Suppressor macrophage treated with lipopolysaccharide for 4 hours (primary cell): ENCODE measurements at places on chromosomes 12 and 14.
A peak's percentile ranks its signal among the peaks of the same experiment; 100 is the strongest.

DNA sequence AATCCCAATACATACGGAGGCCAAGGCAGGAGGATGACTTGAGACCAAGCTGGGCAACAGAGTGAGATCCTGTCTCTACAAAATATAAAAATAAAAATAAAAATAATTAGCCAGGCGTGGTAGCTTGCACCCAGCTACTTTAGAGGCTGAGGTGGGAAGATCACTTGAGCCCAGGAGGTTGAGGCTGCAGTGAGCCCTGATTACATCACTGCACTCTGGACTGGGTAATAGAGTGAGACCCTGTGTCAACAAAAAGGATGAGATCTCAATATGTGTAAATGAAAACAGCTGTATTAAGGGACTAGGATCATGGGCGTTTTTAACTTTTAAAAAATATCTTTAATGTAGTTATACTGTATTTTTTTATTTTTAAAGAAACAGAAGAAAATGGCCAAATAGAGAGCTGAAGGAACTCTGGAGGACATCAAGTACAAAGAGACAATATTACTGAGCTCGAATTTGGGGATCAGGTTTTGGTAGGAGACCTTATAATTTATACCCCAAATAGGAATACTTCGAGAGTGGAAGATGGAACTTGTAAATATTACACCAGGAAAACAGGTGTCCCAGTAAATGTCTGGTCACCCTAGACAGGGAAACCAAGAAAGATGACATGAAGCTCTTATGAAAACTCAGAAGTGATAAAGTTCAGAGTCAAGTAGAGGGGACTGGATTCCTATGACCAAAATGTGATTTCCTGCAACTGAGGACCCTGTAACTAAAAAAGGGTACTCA, 13.1 kb downstream of the BATF start:
- DNase-seq, result no peak

GRCh38 chr14:23481362-23481970, 12.0 kb downstream of the NGDN start:
- DNase-seq, result no peak

- no peak for DNase-seq
Measured at GRCh38 chr14:68740788-68741476, 51.9 kb downstream of the ZFP36L1 start.

DNA sequence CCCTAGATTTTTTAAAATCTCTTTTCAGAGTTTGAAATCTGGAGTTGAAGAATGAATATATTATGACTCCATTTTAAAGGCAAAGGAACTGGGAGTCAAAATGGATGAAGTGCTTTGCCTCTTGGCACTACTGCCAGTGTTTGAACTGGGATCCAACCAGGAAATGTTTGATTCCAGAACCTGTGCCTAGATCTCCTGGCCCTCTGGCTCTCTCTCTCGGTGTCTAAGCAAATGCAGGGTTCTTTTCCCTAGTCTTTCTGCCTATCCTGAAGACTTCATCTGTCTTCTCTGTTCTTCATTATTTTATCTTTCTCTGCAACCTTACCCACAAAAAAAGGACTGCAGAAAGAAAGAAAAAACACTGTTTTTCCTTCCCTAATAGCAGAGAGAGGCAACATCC, 17.0 kb downstream of the BTG1 start:
- DNase-seq, result no peak

- DNase-seq, result no peak
Measured at GRCh38 chr14:25044106-25044698, 5.7 kb downstream of the STXBP6 start.

DNA sequence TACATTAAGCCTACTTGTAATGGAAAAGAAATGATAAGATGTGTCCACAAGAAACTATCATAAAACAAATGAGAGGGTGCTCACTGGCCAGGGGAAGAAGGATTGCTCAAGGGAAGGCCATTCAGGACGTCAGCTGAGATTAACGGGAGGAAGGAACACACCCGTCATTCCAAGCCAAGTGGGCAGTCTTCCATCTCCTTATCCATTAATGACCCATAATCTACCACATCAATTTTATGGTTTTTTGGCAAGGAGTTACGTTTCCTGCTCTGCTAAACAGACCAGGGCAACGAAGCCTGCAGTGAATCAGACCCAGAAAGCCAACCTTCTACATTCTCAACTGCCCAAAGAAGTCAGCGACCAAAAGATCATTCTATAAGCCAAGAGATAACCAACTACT, 25.1 kb downstream of the PRKAB1 start:
- no peak for DNase-seq

GRCh38 chr14:63421226-63421625, 102.5 kb upstream of the GPHB5 start:
- DNase-seq, result no peak

- DNase-seq, result no peak
Measured at GRCh38 chr12:62575036-62575435, 108.4 kb downstream of the MON2 start.

GRCh38 chr12:109597795-109598427, 24.3 kb downstream of the MVK start:
- DNase-seq, result peak; percentile 80

GRCh38 chr12:109588461-109589239, 15.1 kb downstream of the MVK start:
- no peak for DNase-seq

GRCh38 chr12:24153079-24153478, 203.6 kb upstream of the SOX5 start:
- no peak for DNase-seq

GRCh38 chr14:25607192-25607591, 557.2 kb upstream of the STXBP6 start:
- no peak for DNase-seq

DNA sequence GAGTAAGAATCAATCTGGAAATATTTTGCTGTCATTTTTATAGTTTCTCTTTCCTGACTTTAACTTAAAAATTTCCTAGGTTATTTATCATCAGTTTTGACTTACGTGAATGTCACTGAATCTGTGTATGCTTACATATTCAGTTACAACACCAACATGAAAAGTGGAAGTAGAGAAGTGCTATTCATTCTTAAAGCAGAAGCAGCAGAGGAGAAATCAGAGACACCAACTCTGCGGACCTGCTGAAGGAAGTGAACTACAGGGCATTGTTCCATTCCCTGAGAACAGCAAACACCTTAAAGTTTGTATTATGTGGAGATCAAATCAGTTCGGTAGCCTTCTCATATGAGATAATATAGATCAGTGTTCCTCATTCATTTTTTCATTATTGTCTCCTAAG, 34.1 kb downstream of the RAD51B start:
- peak; percentile 89 for DNase-seq

DNA sequence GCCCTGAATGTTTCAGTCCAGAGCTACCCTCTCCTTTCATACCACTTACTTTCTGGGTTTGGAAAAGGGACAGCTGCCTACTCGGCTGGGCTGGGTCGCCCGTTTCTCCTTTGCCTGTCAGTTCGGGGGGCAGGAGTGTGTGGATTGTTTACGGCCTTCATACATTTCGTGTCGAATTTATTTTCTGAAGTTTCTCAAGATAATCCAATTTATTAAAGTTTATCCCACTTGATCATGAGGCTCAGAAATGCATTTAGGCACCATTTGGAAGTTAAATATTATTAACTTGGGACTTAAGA, 608 bp downstream of the ZNF410 start:
- DNase-seq, result no peak

- no peak for DNase-seq
Measured at GRCh38 chr12:16325426-16325825, 22.0 kb upstream of the MGST1 start.

DNA sequence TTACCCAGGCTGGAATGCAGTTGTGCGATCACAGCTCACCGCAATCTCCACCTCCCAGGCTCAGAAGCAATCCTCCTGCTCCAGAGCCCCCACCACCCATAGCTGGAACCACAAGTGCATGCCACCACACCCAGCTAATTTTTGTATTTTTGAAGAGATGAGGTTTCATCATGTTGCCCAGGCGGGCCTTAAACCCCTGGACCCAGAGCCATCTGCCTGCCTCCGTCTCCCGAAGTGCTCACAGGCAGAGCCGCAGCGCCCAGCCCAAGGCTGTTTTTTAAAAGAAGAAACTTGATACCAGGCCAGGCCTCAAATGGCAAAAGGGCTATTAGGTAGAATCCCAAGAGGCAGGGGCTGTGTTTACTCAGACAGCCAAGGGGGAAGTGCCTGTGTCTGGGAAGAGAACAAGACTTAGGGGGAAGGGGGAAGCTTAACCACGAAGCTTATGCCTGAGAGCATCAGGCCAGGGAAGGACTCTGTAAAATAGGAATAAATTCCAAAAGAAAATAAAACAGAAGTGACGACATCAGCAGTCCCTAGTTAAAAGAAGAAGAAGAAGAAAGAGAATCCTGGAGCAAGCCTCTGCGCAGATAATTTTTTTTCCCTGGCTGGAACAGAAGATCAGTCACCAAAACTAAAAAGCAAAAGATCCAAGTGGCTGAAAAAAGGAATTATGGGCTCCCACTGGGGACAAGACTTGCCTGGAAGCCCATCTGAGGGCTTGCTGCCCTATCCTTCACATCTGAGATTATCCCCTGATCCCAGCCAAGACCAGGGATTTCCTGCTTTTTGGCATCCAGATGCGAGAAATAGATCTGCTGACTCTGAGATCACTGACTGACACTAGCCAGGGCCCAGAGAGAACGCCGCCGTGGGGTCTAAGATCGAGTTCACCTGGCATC, 170.5 kb downstream of the NDUFA12 start:
- peak; percentile 78 for DNase-seq

- peak; percentile 41 for DNase-seq
Measured at GRCh38 chr12:109946505-109946904, 46.4 kb downstream of the TCHP start.

DNA sequence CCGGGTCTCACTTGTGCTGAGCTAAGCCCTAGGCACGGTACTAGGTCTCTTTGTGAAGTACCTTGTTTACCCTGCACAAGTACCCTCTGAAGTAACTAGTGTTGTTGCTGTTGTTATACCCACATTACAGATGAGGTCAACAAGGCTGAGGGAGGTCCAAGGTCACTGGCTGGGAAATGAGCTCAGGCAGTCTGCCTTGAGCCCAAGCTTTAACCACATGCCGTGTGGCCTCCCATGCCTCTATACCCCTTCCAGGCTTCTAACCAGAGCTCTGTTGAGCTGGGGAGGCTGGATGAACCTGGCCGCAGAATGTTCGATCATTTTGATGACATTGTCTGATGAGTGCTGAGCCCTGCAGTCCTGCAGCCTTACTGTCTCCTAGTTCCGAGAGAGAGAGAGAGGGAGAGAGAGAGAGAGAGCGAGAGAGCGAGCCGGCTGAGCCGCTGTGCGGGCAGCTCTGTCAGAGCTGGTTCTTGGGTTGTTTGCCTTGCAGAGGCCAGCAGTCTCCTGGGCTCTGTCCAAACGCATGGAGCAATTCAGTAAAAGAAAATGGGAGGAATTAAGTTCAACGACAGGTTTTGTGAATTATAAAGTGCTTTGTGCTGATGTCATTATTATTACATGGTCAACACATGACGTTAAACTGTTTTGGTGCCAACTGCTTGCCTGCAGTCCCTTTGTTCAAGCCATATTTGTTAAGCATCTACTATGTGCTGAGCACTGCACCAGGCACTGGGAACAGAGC, 13.1 kb downstream of the JDP2 start:
- no peak for DNase-seq

- peak; percentile 48 for DNase-seq
Measured at GRCh38 chr12:8058506-8058905, 7.7 kb downstream of the C3AR1 start.

DNA sequence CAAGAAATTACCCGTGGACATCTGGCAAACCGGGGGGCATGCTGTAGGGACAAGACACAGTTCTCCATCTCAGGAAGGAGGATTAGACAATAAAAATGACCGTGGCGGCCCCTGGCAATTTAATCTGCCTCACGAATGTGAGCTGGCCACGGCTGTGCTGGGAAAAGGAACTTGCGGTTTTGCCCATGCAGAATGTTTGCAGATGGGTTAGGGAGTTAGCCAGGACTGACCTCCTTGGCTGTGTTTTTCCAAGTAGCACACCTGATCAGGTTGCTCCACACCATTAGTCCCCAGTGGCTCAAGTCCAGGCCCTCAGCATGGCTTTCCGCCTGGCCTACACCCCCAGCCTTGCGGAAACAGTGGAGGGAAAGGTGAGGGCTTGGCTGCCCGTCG, 20.8 kb downstream of the TPCN1 start:
- no peak for DNase-seq

- peak; percentile 82 for DNase-seq
Measured at GRCh38 chr12:100154474-100155247, 12.0 kb upstream of the BLTP3B start.

- DNase-seq, result no peak
Measured at GRCh38 chr12:118603610-118604361, 227.4 kb downstream of the SUDS3 start.

- no peak for DNase-seq
Measured at GRCh38 chr14:61911574-61911973, 149.4 kb downstream of the SNAPC1 start.

DNA sequence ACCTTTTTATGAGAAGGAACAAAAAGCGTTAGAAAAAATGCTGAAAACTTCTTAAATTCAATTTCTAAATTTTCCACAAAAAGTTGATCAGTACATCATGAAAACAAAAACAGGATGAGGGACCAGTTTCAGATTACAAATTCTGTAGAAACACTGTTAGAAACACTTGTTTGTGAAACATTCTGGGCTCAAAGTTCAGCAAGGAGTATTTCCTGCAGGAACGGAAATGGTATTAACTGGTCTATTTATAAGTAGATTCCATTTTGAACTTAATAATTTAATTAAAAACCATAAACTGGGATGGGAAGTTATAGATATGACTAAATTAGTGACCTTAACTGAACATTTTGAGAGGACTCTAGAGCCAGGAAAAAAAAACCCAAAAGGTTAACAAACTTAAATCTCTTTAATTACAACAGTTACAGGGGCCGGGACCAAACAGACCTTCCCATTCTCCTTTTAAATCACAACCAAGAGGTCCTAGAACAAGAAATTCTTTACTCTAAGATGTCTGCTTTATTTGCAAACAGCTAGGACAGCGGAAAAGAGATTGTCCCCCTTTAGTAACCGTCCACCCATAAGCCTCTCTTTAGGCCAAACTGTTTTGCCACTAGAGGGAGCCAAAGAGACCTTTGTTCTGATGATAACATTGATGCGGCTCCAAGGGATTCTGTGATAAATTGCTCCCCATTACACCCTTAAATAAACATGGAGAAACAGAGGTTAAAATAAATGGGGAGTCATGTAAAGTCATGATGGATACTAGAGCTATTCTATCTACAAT, 69.0 kb upstream of the RERGL start:
- DNase-seq, result peak; percentile 61

DNA sequence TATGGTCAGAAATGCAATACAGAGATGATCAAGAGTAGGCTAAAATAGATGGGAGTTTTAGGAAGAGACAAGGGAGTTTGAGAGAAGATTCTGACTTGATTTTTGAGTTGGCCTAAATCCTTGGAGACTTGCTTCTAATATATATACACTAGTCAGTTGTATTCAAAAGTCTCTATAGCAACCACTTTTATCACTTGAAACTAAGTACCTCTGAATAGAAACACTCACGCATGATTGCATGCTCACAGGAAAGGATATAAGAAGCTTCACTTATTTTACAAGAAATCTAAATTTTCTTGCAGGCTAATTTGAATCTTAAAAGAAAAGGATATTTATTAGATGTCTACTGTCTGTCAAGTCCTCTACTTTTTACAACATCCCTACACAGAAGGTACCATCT, 316.8 kb downstream of the SNAPC1 start:
- no peak for DNase-seq

- no peak for DNase-seq
Measured at GRCh38 chr12:127667131-127667685, 599.8 kb upstream of the TMEM132C start.

- no peak for DNase-seq
Measured at GRCh38 chr12:13536219-13536910, 339.8 kb downstream of the EMP1 start.

- DNase-seq, result no peak
Measured at GRCh38 chr14:71429902-71430301, 502.3 kb upstream of the RGS6 start.
